RKO (cell line): ENCODE measurements at places on chromosomes 4 and X.

GRCh38 chrX:11010476-11010875 is 100.7 kb upstream of the HCCS start:
- no peak for DNase-seq

- DNase-seq, result no peak
Measured at GRCh38 chr4:128527351-128527750, 239.7 kb upstream of the PGRMC2 start.

- no peak for DNase-seq
Measured at GRCh38 chr4:10741961-10742699, 57.6 kb upstream of the CLNK start.

DNA sequence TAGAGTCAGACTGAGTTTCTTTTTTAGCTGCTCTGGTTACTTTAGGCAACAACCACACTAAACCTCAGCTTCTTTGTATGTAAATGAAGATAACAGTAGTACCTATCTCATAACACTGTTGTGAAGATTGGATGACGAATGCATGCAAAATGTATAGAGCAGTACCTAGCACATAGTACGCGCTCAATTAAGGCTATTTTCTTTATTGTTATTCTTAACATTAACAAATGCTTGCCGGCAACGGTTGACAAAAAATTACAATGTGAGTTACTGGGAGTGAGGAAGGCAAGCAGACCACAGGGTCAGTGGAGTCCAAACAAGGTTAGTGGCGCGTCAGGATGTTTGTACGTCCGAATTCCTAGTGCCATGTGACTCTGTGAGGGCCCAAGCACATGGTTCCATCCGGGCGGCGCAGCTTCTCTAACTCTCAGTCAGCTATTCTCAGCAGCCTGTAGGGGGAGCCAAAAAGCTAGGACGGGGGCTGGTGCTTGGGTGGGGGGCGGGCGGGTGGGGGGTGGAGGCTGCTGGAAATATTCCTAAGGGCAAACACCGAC is 821 bp upstream of the NALF2 start:
- no peak for DNase-seq

DNA sequence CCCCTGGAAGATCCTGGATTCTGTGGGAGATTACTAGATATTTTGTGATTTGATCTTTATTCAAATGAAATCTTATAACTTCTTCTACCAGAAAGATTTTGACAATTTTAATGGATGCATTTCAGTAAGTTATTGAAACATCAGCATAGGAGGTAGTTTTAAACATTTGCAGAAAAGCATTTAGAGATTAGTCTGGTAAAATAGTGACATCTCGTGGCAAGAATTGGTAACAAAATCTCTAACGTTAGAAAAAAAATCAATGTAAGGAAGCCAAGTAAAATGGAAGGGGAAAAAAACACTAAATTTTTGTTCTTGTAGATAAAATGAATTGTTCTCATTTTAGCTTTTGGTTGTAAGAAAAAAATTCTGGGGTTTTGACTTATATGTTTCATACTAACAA is 73.3 kb downstream of the TASL start:
- peak; percentile 53 for DNase-seq

- DNase-seq, result no peak
Measured at GRCh38 chr4:127055357-127055756, 577.4 kb upstream of the INTU start.

DNA sequence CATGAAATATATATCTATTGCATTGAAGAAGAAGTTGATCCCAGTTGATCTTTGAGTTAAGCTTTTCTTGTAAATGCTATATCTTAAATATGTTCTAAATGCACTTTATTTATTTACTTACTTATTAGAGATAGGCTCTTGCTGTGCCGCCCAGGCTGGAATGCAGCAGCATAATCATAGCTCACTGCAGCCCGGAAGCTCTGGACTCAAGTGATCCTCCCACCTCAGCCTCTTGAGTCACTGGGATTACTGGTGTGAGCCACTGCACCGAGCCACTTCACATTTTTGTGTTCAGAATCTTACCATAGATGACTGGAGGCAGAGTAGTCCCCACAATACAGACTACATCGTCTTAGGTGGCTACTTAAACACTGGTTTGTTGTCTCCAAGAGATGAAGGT is 324.3 kb upstream of the SLIT2 start:
- no peak for DNase-seq

DNA sequence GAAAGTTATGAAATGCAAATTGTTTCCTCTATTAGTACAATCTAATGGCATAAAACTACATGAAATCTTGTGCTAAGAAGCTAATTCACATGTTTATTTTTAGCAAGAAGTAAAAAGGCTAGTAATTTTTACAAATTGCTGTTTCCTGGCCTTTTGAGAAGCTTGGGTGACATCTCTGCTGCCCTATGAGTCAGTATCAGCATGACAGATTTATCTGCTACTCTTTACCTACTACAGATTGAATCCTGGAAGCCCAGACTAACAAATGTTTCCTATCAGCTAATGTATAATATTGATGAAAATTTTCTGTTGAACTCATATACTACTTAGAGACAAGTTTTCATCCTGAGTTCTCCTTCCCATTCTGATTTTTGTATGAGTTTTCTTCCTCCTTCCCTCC is 232.4 kb downstream of the DCTD start:
- no peak for DNase-seq

DNA sequence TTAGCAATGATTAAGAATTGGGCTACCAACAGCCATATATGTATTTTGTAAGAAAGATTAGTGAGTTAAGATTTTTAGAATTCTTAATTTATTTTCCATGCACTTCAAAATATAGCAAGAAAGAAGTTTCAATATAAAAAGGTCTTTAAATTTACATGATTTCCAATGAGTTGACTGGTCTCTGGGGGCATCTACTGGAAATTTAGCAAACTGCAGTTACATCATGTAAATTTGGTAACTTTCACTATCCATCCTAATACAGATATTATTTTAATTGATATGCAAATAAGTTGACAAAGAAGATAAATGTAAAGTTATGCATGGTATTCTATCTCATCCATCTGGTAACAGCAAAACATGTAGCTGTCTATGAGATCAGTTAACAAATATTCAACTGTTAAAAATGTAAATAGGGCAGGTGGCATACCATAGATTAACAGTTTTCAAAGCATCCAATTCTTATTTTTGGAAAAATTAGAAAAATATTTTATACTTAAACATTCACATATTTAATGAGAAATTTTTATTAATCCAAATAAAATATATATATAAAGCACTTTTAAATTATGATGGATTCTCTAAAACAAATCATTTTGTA is 29.1 kb downstream of the TTC29 start:
- peak; percentile 57 for DNase-seq

DNA sequence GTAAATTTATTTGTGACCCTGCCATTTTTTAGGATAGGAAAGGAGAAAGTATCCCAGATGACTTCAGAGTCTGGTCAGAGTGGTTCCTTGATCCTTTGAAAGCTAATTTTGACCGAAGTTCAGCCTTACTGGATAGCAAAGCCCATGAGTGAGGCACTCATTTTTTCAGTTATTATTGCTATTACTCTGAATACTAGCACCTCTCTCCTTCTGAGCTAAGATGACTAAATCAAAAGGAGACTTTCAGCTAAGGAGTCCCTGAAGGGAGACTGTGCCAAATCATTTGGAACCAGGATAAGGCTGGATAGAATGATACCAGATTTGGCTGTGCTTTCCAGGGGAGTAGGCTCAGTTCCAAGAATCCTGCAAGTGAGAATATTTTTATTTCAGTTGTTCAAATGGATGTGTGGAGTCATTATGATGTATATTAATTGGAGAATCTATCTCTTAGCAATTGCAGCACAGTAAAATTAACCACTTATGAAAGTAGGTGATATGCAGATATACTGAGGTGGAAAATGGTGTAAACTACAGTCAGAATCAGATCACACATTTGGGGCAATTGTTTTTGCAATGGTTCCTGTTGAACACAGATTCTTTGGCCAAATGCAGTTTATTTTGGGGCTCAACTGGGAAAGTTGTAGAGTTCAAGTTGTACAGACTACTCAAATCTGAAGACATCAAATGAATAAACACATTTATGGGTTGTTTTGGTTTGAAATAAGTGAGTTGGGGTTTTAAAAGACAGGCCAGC is 1.2 kb downstream of the P2RY10 start:
- no peak for DNase-seq

- DNase-seq, result no peak
Measured at GRCh38 chr4:8417071-8417614, 23.4 kb downstream of the ACOX3 start.

DNA sequence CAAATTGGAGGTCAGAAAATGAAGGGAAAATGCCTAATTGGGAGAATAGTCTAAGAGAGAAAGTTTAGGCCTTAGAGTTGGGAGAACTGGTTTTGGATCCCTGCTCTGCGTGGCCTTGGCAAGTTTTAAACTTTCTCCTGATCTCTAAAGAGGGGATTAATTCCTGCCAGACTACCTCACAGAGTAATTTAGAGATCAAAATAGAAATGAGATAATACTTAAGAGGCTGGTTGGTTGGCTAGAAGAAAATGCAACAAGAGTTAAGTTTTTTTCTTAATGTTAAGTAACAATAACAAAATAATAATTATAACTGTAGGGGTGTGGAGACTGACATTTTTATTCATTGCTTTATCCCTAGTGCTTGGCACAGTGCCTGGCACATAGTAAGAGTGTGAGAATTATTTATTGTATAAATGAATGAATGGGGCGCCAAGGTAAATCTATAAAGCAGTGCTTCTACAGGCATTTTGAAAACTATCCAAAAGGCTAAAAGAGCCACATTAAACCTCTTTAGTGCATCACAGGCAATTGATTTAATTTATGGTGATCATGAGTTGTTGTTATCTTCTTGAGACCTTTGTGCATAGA is 160.5 kb downstream of the RASL11B start:
- DNase-seq, result no peak

DNA sequence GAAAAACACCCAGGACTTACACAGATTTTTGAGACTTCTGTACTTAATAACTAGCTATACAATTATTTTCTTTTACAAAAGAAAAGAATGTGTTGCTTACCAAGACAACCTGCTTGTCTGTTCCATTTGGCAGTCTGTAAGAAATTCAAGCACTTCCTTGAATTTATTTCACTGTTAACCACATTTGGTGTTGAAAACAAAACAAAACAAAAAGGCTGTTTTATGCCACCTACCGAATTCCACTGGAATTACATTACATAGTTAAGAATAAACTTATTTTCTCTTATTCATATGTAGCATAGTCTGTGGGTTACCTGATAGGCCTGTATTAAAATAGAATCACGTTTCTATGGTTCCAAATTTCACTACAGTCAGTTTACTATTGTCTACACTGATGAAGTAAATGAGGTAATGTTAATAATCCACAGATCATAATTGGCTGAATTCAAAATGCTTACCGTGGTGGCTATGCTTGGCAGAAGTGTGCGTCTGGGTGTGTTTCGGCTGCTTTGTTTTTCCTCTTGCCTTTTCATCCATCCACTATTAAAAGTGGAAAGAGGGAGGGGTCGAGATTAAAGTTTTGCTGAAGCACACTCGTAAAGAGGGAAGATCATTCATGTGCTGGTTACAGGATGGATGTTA is at the start of gene TLR1:
Gene TLR1, minus strand, starts transcription at position 138 of the 642 bp plus-strand sequence. CDS start 5,960 bp downstream, outside the sequence.
- DNase-seq, result peak; percentile 67

DNA sequence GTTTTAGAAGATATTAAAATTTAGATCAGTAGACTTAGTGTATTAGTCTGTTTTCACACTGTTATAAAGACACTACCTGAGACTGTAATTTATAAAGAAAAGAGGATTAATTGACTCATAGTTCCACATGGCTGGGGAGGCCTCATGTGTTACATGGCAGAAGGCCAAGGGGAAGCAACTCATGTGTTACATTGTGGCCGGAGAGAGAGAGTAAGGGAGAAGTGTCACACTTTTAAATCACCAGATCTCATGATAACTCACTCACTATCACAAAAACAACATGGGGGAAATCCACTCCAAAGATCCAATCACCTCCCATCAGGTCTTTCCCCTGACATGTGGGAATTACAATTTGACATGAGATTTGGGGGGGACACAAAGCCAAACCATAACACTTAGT is 1159.7 kb upstream of the PCDH7 start:
- peak; percentile 7 for DNase-seq

- DNase-seq, result peak; percentile 67
Measured at GRCh38 chrX:81957900-81958545, 756.1 kb downstream of the SH3BGRL start.

GRCh38 chrX:13552892-13553291 is 16.5 kb upstream of the EGFL6 start:
- DNase-seq, result no peak

- DNase-seq, result no peak
Measured at GRCh38 chr4:73868206-73869129, 725 bp upstream of the CXCL1 start.

DNA sequence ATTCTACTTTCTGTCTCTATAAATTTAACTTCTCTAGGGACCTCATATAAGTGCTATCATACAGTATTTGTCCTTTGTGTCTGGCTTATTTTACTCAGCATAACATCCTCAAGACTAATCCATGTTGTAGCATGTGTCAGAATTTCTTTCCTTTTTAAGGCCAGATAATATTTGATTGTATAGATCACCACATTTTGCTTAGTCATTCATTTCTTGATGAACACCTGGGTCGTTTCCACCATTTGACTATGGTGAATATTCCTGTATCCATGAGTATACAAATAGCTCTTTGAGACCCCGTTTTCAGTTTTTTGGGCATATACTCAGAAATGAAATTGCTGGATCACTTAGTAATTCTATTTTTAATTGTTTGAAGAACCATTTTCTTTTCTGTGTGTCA is 12.0 kb downstream of the CNGA2 start:
- DNase-seq, result no peak

DNA sequence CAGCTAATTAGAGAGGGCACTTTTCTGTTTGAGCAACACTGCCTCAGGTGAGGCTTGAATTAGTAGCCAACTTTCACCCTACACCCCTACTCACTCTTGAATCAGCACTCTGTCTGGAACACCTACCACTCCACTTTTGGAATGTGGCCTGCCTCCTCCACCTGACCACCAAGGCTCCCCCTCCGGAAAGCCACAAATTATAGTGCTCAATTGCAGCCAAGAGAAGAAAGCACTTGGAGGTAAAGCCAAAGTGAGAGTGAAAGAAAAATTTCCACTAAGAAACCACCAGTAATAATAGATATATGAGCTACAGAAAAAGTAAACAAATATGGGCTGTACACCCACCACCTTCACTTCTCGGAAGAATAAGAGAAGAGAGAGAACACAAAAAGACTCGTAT is 41.1 kb downstream of the PPP3CA start:
- no peak for DNase-seq

DNA sequence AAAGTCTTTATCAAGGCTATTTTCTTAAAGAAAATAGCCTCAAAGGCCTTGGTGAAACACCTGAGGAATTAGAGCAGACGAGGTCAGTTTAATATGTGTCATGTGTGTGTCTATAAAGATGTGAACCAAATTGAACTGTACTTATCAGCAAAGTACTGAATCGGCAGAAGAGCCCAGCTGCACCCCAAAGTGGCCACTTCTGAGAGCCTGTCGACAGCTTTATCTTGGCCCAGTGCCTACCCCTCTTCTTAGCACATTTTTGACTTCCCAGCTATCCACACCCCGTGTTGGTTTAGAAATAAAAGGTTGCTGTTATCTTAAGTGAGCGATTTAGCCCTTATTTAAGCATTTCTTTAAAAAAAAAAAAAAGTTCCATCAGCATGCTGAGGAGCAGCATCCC is 329.7 kb downstream of the FBXW7 start:
- DNase-seq, result no peak
